Activated T-helper 1 cell treated with Interleukin-2 at 50 U/mL for 16 hours (primary cell): ENCODE measurements at places on chromosomes 2 and 18.

DNA sequence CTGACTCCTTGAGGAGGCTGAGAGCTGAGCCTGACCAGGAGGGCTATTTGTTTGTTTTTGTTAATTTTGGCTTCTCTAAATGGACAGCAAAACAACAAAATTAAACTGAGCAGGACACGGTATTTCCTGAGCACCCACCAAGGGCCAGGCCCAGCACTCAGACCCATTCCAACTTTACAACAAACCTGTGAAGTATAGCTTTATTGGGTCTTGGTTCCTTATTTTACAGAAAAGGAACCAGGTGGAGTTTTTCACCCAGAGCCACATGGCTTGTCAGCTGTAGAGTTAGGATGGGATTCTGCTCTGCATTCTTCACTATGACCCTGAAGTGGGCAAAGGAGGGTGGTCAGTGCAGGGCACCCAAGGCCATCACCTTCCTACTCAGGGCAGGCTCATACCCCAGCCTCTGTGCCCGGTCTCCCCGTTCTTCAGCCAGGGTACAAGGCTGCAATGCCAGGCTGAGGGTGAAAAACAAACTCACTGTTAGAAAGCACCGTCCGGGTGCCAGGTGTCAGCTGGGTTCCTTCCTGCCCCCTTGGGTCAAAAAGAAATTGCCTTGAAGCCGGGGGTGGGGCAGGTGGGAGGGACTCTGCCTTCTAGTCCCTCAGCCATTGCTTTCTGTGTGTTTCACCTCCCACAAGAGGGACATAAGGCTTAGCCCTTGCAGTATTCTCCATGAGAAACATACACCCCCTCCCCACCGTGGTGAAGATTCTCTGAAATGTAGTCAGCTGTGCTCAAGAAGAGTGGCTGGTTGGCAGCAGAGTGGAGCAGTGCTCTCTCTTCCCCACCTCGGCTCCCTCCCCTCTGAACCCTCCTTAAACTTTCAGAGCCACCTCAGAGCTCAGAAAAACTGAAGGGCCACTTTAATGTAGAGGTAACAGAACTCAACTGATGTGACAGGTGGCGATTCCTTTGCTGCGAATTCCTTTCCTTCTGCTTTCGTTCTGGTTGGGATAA is 2.2 kb downstream of the PSD4 start:
- no peak for DNase-seq

GRCh38 chr2:133193544-133194361 is 374.5 kb downstream of the NCKAP5 start:
- DNase-seq = no peak

DNA sequence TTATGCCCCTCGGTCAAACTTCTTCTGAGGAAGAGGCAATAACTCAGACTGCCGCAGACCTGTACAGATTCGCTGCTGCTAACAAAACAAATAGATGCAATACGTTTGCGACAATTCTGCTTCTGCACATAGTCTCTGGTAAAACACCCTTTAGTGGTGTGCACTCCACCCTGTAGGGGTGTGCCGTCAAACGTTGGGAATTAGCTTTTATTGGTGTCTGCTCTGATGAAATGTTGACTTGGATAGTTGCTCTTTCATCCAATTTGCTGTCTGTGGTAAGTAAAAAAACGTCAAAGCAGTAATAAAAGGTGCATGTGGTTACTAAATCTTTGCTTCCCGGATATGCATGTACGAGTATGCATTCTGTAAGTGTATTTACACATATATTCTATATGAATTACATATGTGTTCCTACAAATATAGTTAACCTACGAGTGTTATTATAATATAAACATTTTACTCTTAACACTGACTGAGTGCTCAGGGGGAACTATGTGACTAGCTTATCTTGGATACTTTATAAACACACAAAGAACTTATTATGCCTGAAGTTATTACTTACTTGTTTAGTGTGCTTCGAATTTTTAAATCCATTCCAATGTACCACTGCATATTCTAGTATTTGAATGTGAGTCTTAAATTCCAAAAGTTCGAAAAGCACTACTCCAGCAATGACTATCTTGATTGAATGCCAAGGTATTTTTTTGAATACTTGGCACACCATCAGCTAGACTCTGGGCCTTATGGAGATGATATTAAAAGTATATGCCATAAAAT is 610.2 kb downstream of the ZEB2 start:
- no peak for DNase-seq

DNA sequence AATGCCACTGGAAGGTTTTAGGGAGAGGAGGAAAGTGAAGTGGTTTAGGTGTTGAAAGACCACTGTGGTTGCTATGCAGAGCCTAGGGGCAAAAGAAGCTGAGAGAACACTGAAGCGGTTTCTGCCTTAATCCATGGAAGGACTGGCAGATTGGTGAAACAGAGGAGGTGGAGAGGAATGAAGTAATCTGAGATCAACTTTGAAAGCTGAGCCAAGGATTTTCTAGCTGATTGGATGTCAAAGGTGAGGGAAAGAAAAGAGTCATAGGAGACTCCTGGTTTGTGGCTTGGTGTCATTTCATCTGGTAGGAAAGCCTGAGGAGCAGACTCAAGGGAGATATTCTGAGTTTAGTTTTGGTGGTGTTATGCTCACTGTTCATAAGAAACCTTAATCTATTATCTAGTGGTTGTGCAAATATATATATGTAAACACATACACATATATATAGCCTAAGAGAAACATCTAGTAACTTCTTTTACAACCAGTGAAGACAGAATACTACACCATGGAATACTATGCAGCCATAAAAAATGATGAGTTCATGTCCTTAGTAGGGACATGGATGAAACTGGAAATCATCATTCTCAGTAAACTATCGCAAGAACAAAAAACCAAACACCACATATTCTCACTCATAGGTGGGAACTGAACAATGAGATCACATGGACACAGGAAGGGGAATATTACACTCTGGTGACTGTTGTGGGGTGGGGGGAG is 134.1 kb upstream of the CREB1 start:
- DNase-seq = no peak

DNA sequence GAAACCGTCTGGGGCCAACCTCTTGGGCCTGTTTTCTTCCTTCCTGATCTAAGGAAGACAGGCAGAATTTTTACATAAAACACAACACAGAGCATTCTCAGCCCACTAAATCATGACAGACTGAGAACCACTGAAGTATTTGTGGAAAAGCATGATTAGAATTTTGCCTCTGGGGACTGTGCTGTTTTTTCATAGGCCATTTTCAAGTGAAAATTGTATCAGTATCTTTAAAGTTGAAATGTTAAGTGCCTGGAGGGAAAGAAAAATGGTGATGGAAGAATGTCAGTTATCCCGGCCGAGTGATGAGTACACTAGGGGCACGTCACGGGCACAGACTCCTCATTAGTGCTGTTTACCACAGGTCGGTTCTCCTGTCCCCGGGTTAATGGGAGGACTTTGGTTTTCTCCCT is 36.9 kb downstream of the EHD3 start:
- DNase-seq = no peak

GRCh38 chr2:140122001-140122400 is 1341.8 kb upstream of the NXPH2 start:
- no peak for DNase-seq

GRCh38 chr2:114668415-114668814 is 226.0 kb downstream of the DPP10 start:
- DNase-seq = no peak

- DNase-seq = no peak
These were observed 54.8 kb downstream of the LRRFIP1 start for GRCh38 chr2:237682151-237682550.

GRCh38 chr2:137879121-137879520 is 85.2 kb upstream of the HNMT start:
- no peak for DNase-seq

GRCh38 chr2:21291426-21291825 is 167.7 kb downstream of the TDRD15 start:
- DNase-seq = no peak

- DNase-seq = no peak
These were observed 31.2 kb downstream of the TFCP2L1 start for GRCh38 chr2:121253674-121254240.

- no peak for DNase-seq
These were observed 38.4 kb downstream of the EPAS1 start for GRCh38 chr2:46335391-46336282.

DNA sequence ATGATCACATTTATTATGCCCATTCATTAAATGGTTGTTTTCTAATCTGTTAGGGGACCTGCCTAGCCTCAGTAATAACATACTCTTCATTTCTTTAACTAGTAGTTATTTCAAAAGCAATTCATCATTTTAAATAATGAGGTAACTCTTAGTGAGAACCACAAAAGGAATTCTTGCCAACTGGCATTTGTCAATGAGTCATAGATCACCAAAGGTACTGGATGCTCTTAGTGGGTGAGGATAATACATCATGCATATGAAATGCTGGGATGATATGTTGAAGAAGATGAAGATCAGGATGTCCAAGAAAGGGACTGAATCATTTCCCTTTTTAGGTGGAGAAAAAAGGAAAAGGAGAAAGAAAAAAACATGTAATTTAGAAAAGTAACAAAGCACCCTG is 826.2 kb upstream of the DDX18 start:
- no peak for DNase-seq

- no peak for DNase-seq
These were observed 21.6 kb upstream of the B3GNT7 start for GRCh38 chr2:231373786-231374349.

DNA sequence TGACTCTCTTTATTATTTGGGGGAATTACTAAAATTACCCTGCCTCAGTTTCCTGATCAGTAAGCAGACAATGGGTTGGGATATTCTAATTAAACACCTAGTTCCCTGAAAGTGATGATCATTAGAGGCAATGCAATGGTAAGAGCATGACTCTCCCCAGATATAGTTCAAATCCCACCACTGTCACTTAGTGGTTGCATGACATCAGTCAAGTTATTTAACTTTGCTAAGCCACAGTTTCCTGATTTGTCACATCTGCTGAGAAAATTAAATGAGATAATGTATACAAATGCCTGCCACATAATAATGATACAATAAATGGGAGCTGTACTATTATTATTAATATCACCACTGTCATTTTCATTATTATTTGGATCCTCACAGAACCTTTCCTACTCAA is 29.9 kb downstream of the ZEB2 start:
- no peak for DNase-seq

GRCh38 chr2:27849558-27850205 is 40.5 kb downstream of the RBKS start:
- DNase-seq = no peak

DNA sequence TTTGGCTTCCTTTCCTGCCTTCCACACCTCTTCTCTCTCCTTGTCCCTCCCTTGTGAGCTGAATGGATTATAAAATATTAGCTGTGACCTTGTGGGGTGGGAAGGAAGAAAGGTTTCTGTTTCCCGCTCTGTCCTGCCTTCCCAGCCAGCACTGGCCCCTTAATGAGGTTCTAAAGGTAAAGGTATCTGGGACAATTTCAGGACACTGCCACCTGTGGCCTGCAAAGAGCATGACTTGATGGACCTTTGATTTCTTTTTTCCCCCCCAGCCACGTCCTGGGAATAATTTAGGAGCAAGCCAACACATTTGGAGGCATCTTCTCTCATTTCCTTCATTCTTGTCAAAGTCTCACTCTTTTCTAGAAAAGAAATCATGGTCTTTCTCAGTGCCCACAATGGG is 246.7 kb upstream of the EPAS1 start:
- no peak for DNase-seq

- DNase-seq = no peak
These were observed 350.2 kb upstream of the SALL3 start for GRCh38 chr18:78629426-78629825.

- DNase-seq = no peak
These were observed 13.3 kb downstream of the BABAM2 start for GRCh38 chr2:27903649-27904404.

DNA sequence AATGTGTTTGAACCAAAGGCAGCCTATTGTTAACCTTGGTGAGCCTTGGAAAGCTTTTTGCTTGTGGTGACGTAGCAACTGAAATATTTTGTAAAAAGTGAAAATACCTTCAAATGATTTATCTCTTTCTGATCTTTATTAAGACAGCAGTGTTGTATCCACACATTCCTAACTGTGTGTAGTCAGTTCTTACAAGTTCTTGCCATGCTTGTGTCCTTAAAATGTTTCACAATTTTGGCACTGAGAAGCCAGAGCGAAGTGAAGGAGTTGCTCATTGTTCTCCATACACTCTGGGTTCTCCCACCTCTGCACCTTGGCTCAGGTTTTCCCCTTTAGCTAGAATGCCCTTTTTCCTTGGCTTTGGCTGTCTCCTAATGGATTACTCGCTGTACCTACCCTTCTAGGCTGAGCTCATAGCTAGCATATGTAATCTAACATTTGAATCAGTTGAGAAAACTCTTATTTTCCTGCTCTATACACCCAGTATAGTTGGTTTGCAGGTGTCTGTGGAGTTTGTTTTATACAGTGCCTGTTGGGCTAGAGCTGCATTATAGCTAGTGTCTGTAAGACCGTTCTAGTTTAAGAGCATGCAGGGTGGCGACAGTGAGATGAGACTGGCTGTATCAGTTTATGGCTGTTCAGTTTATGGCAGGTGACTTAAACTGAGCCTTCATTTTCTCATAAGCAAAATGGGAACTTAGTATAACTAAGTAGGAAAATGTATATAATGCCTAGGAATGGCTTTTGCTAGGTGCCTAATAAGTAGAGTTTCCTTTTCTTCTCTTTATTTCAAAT is 45.5 kb downstream of the FMNL2 start:
- DNase-seq = no peak

DNA sequence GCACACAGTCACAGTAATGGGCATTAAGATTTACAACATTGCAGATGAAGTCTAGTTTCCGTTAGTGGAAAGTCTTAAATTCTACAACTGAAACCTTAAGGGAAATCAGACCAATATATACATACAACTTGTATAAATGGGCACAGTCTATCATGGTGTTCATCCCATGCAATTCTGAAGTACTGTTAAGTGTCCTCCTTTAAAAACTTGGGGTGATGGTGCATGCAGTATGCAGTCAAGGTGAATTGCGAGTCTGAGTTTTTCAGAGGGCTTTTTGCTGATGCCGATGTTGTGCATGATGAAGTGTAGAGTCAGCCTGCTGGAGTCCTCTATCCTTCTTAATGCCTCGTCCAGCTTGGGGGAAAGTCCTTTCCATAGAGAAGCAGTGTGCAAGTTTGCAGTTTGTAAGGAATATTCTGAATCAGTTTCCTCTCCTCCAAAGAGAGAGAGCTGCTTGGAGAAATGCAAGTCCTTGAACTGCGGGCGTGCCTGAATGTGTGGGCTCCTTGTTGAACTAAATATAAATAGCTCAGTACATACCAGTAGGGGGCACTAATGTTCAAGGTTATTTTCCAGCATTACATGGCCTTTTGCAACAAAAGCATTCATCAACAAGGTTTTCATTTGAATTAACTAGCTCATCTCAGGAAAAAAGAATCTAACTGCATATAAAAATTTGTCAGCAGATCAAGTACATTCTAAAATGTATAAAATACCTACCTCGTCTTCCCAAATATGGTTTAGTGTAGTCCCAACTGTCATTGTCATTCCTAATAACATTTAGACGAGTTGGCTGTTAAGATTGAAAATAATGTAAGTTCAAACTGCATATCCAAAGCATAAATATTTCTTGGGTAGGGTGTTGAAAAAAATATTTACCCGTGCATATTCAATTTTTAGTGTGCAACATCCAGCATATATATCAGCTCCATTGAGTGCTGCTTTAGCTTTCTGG is 21.3 kb downstream of the HNRNPLL start:
- no peak for DNase-seq

GRCh38 chr2:27211241-27211942 is 449 bp upstream of the ATRAID start:
- no peak for DNase-seq
